Left kidney (tissue), 8 donors: ENCODE measurements at places on chromosomes 11 and 22. TPM values are rescaled to one million over a fixed set of nuclear protein-coding genes. Genes with fewer than 3 reads are reported as not detected.

The LMNTD2 gene
- 2.5 TPM for polyA plus RNA-seq

The IGSF9B gene
- polyA plus RNA-seq = 8.3 TPM

The ZNF215 gene
- polyA plus RNA-seq = 4.6 TPM

The MAPK1 gene
- polyA plus RNA-seq = 142 TPM

The POTEH gene
- not detected for polyA plus RNA-seq

The LRRC56 gene
- 3.5 TPM for polyA plus RNA-seq

The MRGPRF gene
- polyA plus RNA-seq = 18.9 TPM

The RIMBP3B gene
- not detected for polyA plus RNA-seq

The NLRP14 gene
- 0.83 TPM for polyA plus RNA-seq

The MISFA gene
- polyA plus RNA-seq = 18.2 TPM

The TMEM45B gene
- polyA plus RNA-seq = 21.5 TPM

The HSD17B12 gene
- polyA plus RNA-seq = 105 TPM

The FIBIN gene
- polyA plus RNA-seq = 17.9 TPM

The OLFML1 gene
- polyA plus RNA-seq = 33.1 TPM

The GPHA2 gene
- 2.6 TPM for polyA plus RNA-seq

The UCP3 gene
- 4.8 TPM for polyA plus RNA-seq

The MAPK8IP2 gene
- polyA plus RNA-seq = 0.83 TPM
